ENCODE measurements at places on chromosomes 7 and 10.
A peak's percentile ranks its signal among the peaks of the same experiment; 100 is the strongest.

DNA sequence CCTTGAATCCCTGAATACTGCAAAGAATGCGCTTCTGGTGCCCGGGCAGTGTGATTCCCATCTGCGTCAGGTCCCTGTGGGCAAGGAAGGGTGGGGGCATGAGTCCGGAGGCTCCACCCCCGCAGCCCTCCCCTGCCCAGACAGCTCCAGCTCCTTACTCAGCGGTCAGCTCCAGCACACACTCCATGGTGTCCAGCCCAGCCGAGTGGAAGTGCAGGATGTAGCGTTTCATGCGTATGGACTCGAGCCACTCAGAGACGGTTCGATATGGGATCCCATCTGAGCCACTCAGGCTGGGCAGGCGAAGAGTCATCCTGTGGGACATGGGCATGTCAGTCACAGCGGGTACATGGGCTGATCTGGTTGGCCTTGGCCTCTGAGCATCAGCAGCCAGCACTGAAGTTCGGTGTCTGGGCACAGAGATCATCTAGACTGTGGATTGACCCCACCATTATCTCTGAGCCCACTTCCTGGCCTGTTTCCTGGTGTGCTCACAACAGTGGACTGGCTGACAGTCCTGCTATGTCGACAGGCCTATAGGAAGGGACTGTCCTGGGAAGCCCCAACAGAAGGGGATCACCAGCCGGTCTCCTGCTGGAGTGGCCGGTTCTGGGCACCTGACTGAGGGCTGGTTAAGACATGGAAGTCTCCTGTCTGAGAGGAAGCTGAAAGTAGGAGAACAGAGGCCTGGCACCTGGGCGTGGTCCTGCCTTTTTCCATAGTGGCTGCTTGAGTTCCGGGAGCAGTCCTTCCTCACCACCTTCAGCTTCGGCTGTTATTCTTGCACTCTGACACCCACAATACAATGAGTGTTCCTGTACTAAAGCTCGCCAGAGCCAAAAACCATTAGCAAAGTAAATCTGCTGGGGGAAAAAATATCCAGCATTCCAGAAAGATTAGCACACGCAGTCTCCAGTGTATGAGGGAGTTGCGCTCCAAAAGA lies 10.6 kb downstream of the ZYX start:
- DNase-seq: no peak

DNA sequence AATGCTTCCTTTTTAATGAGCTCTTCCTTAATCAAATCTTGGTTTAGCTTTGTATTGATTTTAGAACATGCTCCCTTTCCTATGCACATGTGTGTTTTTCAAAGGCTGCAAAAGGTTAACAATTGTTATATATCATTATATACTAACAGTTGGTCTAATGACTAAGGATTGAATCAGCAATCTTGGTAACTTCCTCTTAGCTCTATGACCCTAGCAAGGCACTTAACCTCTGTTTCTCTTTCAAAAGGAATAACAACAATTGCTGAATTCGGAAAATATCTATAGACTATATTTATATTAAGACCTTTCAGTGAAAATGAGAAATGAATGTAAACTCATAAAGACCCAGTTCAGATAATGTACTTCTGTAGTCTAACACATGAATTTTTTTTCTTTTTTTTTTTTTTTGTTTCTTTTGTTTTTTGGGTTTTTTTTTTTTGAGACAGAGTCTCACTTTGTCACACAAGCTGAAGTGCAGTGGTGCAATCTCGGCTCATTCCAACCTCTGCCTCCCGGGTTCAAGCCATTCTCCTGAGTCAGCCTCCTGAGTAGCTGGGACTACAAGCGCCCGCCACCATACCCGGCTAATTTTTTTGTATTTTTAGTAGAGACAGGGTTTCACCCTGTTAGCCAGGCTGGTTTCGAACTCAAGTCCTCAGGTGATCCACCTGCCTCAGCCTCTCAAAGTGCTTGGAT lies 48.8 kb downstream of the HOXA1 start:
- DNase-seq: no peak

GRCh38 chr10:121167534-121168243 lies 316.5 kb downstream of the WDR11 start:
- DNase-seq: no peak

- DNase-seq: no peak
Measured at GRCh38 chr10:57338823-57339558, 928.7 kb downstream of the IPMK start.

- no peak for DNase-seq
Measured at GRCh38 chr7:16295558-16295957, 125.8 kb downstream of the CRPPA start.

GRCh38 chr10:6542999-6543430 lies 37.1 kb downstream of the PRKCQ start:
- DNase-seq: peak; percentile 81

DNA sequence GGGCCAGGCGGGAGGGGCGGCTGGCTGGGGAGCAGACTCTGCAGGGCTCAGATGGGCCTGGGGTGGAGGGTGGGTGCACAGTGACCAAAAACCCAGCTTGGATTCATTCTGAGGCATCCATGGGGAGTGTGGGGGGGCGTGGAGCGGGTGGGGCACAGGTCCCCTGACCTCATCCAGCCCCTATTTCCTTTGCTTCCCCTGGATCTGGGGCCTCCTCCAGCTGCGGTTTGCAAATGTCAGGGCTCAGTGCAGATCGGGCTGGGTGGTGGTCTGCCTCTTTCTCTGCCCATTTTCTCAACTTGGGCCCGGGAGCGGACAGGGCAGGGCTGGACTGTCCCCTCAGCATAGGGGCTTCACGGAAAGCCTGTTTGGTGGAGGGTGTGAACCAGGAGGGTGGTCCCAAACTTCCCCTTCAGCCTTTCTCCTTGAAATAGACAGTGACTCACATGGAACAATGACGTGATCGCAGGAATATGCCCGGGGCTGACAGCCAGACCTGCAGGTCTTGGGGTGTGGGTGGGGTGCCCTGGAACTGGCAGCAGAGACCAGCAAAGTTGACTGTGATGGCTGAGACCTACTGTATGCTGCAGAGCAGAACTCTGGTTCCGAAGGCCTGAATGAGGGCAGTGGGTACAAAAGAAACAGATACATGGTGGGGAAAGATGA lies 72.9 kb upstream of the PODXL start:
- DNase-seq: no peak

All from CD4-positive, alpha-beta memory T cell (primary cell).